KBM-7 (cell line): ENCODE measurements at places on chromosomes 16 and 17.

DNA sequence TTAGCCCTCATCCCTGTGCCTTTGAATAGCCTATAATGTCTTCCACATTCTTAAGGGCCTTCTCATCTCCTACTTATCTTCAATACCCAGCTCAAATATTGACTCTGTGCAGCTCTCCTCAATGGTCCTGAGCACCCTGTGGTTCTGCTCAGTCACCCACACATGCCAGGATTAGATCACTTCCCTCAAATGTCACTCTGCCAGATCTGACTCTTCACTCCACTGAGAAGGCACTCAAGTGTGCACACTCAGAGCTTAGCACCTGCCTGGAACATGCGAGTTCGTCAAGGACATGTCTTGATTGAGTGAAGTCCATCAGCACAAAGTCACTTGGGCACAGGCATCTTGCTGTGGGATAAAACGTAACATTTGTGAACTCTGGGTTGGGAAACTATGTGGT, 404.8 kb downstream of the CDH13 start:
- no peak for DNase-seq

GRCh38 chr16:65223335-65223734, 101.5 kb upstream of the CDH11 start:
- DNase-seq, result no peak

- no peak for DNase-seq
Measured at GRCh38 chr17:49926886-49927285, 42.1 kb upstream of the DLX4 start.

GRCh38 chr16:77302674-77303073, 103.5 kb downstream of the SYCE1L start:
- DNase-seq, result no peak

- DNase-seq, result no peak
Measured at GRCh38 chr16:47317465-47318240, 143.2 kb downstream of the ITFG1 start.

- DNase-seq, result no peak
Measured at GRCh38 chr17:42695500-42695899, 13.2 kb downstream of the CNTNAP1 start.

GRCh38 chr17:80270836-80271235, 10.2 kb downstream of the RNF213 start:
- peak; percentile 17 for DNase-seq

DNA sequence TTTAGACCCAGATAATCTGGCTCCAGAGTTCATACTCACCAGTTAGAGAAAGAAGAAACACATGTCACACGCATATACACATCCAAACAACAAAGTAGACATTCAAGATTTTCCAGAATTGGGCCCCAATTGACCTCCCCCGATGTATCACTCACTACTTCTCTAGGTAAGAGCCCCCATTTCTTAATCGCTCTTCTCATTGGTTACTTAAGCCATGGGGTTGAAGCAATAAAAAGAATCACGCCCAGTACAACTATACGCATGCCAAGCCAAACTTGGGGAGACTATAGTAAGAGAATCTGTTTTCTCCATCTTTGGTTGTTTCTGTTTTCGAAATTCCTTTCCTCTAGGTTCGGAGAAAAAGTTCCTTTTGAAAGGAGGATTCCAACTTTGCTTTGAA, 565 bp downstream of the DDX52 start:
- peak; percentile 20 for DNase-seq

DNA sequence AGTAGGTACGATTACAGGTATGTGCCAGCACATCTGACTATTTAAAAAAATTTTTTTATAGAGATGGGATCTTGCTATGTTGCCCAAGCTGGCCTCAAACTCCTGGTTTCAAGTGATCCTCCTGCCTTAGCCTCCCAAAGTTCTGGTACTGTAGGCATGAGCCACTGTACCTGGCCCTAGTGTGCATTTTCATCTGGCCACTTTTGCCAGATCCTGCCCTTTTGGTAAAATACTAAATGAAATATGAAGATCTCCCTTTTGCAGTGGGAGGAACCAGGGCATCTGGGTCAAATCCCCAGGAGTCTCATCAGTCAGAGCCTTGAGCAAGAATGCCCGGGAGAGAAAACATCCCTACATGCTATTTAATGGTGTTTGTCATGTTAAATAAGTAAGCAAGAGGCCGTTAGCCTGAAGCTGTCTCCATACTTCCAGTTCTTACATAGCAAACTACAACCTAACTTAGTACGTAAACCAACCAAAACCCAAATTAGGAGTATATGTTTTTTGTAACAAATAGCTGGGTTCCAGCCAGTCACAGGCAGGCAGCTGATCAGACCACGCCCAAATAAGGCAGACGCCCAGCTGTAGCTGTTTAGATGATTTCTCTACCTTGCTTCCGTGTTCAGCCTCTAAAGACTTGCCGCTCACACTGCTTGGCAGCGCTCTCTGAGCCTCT, 46.5 kb upstream of the CLEC18A start:
- no peak for DNase-seq

DNA sequence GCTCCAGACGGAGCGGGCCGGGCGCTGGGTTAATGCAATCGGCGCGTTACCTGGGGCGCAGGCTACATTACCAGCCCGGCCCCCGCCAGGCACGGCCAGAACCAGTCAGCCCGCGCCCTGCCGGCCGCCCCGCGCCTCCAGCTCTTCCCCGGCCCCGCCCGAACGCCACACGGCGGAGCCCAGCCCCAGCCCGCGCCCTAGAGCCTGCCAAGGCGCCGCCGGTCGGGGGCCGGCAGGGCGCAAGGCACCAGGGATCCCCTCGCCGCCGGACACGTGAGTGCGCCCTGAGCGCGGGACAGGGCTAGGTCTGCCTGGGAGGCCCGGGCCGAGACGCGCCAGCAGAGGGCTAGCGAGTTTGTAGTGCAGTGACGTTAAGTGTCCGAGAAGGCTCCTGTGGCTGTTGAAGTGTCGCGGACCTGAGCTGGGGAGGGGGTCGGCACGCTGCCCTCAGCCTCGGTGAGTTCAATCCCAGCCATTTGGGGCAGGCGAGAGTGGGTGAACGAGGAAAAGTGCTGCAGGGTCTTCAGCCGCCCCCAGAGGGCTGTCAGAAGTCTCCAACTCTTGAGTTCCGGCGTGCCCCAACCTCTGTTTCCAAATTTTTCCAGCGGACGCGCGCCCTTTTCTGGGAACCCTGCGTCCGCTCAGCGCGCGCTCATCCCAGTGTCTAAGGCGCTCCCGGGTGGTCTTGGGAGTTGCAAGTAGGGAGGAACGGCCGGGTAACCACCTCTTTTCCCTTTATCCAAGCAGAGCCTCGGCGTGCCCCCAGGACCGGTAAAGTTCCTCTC, at the start of gene SLC6A2:
Gene SLC6A2 (plus strand): TSS at position 92 of the 785 bp plus-strand sequence. CDS start 707 bp downstream, outside the sequence.
- DNase-seq, result no peak

DNA sequence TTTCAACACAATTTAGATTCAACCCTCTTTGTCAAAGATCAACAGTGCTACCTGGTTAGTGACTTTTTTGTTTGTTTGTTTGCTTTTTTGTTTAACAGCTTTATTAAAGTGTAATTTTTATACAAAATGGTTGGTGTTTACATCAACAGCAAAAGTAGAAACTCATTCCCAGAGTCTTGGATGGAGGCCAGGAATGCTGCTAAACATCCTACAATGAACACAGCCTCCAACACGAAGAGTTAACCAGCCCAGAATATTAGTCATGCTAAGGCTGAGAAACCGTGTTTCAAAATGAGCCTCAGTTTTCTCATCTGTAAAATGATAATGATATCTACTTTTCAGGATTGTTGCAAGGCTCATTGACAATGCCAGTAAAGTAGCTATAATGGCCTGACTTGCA, 211.0 kb upstream of the MAF start:
- DNase-seq, result no peak

DNA sequence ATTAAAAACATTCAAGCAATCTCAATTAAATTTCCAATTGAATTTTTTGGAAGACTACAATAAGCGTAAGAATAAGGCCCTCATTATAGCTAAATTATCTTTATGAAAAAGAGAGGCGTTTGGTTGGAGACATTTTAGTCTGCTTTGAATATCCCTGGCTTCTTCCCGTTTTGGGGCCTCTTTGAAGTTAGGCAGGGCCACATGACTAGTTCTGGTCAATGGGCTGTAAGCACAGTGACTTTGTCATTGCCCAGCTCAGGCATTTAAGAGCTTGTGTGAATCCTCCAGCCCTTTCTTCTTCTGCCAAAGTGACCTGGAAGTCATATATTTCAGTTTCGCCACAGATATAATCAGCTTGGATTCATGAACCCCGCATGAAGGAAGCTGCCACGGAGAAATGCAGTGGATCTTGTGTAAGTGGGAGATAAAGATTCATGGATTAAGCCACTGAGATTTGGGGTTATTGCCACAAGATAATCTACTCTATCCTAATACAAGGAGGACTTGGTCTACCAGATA, 21.7 kb upstream of the UBTF start:
- peak; percentile 46 for DNase-seq

- no peak for DNase-seq
Measured at GRCh38 chr17:75036643-75037268, 10.0 kb downstream of the ATP5PD start.

DNA sequence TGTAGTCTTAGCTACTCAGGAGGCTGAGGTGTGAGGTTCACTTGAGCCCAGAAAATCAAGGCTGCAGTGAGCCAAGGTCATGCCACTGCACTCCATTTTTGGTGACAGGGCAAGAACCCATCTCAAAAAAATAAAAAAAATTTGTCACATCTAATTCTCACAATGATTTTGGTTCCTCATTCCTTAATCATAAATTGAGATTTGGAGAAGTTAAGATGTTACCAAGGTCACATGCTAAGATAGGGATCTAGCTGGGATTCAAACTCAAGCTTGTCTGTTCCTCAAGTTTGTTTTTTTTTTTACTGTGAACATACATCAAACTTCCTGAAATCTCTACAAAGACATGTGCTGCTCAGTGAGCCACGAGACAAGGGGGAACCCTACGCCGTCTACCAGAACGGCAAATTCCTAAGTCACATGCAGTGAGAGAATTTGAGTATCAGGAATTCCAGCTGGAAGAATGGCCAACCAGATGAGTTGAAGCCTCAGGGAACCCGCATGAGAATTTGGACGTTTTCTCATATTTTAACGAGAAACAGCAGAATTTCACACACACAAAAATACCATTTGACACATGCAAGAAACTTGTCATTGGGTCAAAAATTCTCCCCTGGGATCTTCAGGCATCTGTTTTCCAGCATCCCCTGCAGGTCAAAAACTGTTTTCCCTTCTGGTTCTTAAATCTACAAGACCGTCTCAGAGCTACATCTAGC, 414.1 kb upstream of the GOT2 start:
- DNase-seq, result peak; percentile 11
